ENCODE measurements at places on chromosomes 13 and 19. TPM values are rescaled to one million over a fixed set of nuclear protein-coding genes. Genes with fewer than 3 reads are reported as not detected.

DNA sequence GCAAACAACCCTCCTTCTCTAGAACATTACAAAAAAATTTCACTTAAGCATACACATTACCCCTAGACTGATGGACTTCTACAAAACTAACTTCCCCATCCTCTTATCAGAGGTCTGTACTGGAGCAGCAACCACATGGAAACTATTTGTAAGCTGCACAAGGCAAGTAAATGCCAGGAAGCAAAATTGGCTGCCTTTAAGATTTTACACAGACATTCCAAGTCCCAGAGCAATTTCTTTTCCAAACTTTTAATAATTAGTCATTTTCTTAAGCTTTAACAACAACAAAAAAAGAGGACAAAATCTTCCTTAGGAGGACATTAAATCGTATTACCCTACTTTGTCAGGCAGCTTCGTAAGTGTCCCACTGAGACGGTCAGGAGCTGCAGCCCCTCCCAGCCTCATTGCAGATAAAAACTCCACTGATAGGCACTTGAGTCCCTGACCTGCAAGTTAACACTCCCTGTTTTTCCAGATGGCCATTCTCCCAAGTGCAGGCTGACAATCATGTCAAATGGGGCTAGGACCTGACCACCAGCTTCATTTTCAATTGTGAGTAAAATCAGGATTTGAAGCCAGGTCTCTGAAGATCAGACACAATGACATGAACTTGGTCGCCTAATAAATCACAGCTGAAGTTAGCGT lies 680.1 kb downstream of the DIAPH3 start:
- no peak overlapping the region for H3K27ac ChIP-seq
- DNase-seq: no peak
- no peaks in the 10 kb centered on the region for H3K27me3 ChIP-seq
- no peaks in the 10 kb centered on the region for H3K4me1 ChIP-seq
- H3K4me3 ChIP-seq: no peak overlapping the region

DNA sequence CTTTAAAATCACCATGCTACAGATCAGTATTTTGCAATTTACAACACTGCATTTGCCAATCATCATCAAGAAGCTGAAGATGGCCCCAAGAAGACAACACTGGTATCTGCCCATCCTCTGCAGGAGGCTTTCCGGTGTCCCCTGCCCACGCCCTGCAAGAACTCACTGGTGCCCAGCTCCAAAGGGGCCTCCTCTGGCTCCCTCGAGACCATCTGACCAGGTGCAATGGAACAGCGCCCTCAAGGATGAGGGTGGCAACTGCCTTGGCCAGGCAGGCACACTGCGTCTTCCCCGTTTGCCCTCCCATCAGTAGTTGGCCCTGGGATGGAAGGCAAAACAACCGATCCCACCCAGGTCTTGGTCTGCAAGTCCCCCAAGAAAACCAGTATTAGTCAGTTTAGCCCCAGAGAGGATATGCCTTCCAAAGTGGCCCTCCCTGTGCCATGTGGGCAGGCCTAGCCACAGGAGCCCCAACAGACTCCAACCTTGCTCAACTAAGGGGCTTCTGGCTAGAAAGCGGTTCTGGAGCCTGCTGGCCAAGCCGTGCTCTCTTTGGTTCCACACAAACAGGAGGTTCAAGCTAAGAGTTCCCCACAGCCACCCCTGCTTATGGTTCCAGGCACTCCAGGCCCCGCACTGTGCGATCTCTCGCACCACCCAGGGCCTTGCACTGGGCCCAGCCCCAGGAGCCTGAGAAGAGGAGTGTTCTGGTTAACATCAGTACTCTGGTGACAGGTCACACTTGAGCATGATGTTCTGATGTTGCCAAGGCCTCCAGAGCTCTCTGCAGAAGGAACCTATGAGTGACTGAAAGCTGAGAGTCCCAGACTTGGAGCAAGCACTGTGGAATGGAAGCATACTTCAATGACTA lies 4.7 kb downstream of the PCID2 start:
- no peak for DNase-seq
- H3K4me1 ChIP-seq: peaks cover 40% of the 10 kb centered on the region
- no peak overlapping the region for H3K4me3 ChIP-seq
- peaks cover 35% of the 10 kb centered on the region for H3K36me3 ChIP-seq
- no peaks in the 10 kb centered on the region for H3K27me3 ChIP-seq
- peak overlapping the region; percentile 30 for H3K27ac ChIP-seq

GRCh38 chr19:22427960-22428913 lies 6.1 kb upstream of the ZNF98 start:
- H3K4me1 ChIP-seq: no peaks in the 10 kb centered on the region
- H3K27me3 ChIP-seq: no peaks in the 10 kb centered on the region
- no peak for DNase-seq
- no peak overlapping the region for H3K27ac ChIP-seq
- no peak overlapping the region for H3K4me3 ChIP-seq

- H3K36me3 ChIP-seq: peaks cover 32% of the 10 kb centered on the region
- peak overlapping the region; percentile 95 for H3K4me3 ChIP-seq
- peak; percentile 58 for DNase-seq
- peak overlapping the region; percentile 100 for H3K27ac ChIP-seq
Measured at GRCh38 chr19:38850976-38851621, 1.3 kb upstream of the HNRNPL start.

Gene TEX101
- total RNA-seq: not detected

Gene KIR3DL1
- total RNA-seq: not detected

Gene ONECUT3
- total RNA-seq: not detected

Gene MEIOSIN
- not detected for total RNA-seq
